ENCODE measurements at places on chromosomes 2 and 18.

DNA sequence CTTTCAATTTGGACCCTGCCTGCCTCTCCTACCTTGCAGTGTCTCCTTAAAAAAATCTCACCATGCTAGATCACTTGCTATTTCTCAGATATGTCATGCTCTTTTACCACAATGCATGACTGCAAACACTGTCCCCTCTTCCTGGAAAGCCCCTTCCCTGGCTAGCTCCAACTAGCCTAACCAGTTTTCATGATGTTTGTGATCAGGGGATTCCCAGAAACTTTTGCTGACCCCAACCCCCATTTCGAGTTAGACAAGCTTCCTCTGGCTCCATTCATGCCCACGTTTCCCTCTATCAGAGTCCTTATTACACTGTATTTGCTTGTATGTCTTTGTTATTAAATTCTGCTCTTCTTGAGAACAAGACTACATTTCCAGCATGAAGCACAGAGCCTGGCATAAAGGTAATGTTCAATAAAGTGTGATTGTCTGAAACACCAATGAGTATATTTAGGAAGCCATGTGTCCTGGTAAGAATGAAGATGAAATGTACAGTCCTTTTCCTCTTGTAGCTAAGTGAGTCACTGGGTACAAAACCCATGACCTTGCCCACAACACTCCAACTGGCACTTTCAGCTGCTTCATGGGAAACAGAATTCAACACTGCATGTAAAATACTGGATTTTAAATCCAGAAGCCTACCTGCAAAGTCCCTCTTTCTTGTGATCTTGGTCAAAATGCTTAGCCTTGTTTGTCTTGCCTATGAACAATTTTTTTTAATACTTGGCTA lies 62.0 kb upstream of the ATL2 start:
- DNase-seq: no peak

GRCh38 chr18:64929036-64929435 lies 780.1 kb upstream of the LINC00305 start:
- no peak for DNase-seq

DNA sequence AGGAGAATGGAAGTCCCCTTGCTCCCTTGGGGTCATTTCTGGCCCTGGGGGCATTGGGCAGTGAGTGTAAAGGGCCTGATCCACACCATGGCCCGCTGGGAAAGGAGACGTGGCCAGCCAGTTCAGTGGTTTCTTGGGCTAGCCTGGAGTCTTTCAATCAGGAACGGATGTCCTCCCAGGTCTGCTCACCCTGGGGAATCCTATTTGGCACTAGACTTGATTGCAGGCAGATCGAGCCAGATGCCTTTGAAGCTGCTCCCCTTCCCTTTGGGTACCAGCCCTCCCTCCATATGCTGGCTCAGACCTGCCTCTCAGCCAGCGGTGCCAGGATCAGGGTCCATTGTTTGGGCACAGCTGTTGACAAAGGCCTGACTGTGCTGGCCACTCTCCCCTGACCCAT lies 11.0 kb downstream of the FBLN7 start:
- DNase-seq: no peak

DNA sequence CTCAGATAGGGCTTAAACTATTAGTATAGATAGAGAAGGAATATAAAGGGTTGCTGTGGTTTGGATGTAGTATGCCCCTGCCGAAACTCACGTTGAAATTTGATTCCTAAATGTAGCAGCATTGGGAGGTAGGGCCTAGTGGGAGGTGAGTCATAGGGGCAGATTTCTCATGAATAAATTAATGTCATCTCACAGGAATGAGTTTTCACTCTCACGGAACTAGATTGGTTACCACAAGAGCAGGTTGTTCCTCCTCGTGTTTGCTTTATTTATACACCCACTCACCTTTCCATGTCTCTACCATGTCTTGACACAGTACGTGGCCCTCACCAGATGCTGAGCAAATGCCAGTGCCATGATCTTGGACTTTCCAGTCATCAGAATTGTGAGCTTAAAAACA lies 218.2 kb downstream of the RBM43 start:
- DNase-seq: no peak

- DNase-seq: no peak
These were observed 36.8 kb downstream of the GPC1 start for GRCh38 chr2:240472078-240472790.

DNA sequence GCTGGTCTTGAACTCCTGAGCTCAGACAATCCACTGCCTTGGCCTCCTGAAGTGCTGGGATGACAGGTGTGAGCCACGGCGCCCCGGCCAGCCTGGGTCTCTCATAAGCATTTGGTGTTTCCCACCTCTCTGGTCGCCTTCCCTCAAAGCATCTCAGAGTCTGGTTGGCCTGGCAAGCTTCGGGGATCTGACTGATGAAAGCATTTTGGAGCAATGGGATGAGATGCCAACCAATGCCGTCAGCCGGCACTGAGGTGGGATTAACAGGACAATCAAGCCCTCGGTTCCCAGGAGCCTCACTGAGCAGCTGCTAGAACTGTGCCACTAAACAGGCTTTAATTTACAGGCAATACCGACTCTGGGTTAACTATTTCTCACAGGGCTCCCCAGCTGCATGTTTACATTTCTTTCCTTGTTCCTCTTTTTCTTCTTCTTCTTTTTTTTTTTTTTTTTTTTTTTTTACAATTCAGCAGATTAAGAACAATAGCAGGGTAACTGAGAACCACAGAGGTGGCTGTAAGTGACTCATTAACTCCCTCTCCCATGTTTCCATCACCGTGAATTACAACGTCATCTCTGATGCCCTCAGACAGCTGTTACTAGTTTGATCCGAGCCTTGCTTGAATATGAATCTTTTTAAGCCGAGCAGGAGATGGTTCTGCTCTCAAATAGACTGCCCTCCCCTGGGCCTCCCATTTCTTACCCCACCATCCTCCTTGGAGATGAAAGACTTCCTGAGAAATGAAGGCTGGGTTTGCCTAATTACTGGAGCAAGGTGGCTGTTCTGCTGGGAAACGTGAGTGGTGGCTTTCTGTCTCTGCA lies 37.9 kb downstream of the ODC1 start:
- peak; percentile 80 for DNase-seq

DNA sequence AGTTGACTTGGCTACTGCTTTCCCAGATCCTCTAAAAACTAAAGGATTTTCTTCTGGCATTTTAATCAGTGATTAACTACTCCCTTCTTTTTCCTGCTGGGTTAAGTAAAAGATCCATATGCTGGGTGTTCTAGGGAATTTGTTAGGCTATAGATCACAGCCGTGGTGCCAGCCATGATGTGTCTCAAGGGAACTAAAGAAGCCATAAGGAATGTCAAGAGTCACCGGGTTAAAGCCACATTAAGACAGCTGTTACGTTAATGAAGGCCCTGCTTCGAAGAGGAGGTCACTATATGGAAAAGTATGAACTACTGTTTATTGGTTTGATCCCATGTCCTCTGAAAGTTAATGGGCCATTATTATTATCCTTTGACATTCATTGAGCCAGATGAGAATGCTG lies 70.7 kb downstream of the PAX3 start:
- DNase-seq: no peak

GRCh38 chr2:6109831-6110230 lies 417.6 kb downstream of the SOX11 start:
- DNase-seq: no peak

DNA sequence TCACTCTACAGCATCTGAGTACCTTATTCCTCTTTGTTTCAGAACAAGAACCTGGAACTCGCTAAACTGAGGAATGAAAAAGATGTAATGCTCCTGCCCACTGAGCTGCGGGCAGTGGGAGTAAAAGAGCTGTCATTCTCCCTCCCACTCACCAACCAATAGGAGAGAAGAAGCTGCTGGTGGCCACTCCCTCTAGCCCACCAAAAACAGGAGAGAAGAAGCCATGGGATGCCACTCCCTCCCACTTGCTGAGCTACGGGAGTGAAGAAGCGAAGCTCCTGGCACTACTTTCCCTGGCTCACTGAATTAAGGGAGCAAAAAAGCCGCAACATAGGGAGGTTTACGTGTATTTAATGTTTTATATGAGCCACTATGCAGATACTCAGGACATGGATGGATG lies 53.7 kb downstream of the RIT2 start:
- no peak for DNase-seq

DNA sequence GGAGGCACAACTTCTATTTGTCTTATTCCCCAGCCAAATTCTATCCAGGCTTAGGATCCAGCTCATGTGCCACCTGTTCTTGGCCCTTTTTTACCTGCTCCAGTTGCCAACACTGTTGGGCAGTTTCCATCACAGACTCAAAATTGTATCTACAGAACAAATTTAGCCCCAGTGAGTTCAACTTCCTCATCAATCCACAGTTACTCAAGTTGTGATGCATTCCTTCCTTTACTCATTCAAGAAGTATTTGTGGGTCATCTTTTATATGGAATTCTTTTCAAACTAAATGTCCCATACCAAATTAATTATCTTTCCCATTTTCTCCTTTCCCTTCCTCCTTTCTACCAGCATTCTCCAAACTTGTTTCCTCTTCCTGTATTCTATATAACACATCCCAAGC lies 12.7 kb upstream of the DDX18 start:
- DNase-seq: no peak

- DNase-seq: no peak
These were observed 68.2 kb upstream of the HPCAL1 start for GRCh38 chr2:10234409-10235094.

- no peak for DNase-seq
These were observed 3.8 kb downstream of the FN1 start for GRCh38 chr2:215431778-215432758.

DNA sequence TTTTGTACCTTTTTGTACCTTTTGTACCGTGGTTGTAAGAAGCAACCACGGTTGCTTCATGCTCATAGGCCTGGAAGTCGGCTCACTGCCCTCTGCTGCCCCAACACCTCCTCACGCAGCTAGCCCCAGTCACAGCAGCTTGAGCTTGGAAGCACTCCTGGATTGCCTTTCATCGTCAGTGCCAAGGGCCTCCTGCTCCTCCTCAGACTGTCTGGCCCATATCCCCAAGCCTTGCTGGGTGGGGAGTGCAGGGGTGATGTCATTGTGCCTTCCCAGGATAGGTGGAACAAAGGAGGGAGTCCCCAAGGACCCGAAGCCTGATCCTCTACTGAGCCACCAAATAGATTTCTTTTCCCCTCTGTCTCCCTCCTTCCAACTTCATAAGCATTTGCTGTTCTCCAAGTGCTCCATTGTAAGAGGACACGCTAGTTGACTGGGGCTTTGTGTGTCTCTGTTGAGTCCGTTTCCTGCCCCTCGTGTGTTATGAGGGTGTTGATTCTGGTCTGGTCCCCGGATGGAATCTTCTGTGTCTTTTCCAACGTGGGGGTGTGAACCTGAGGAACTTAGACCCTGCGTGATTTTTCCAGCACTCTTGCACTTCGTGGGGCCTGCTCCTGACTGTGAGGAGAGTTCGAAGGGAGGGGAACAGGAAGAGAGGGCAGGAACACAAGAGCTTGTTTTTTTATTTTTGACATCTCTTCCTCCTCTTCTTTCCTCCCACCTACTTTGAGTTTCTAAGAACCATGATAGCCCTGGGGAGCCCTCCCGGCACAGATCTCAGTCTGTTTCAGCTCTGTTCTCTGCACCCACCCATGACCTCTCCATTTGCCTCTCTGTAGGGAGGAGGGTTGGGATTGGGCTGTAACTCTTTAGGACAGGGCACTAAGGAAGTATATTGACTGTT lies 127.2 kb upstream of the EML6 start:
- DNase-seq: no peak

- DNase-seq: no peak
These were observed 746.6 kb upstream of the DDX18 start for GRCh38 chr2:117067900-117068299.

Data from naive B cell (primary cell).